ENCODE measurements at places on chromosomes 16 and 17.

DNA sequence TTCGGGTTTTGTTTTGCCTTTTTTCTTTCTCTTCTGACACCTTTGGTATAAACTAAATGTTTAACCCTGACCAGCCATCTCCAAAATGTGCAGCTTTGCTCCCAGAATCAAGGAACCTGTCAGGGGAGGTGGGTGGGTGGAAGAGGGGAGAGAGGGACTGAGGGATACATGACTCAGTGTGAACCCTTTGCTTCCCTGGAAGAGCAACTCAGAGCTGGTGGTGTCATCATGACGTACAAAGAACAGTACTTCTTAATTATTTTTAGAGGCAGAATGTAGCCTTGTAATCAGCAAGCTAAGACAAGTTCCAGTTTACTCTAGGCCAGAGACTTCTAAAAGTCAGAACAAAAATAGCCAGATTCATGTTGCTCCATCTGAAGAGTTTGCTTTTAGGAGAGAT, 119.6 kb upstream of the HAS3 start:
- DNase-seq, result no peak

- peak; percentile 43 for DNase-seq
Measured at GRCh38 chr17:10844621-10845387, 6.9 kb upstream of the PIRT start.

- no peak for DNase-seq
Measured at GRCh38 chr17:44900894-44901293, 1.6 kb upstream of the EFTUD2 start.

DNA sequence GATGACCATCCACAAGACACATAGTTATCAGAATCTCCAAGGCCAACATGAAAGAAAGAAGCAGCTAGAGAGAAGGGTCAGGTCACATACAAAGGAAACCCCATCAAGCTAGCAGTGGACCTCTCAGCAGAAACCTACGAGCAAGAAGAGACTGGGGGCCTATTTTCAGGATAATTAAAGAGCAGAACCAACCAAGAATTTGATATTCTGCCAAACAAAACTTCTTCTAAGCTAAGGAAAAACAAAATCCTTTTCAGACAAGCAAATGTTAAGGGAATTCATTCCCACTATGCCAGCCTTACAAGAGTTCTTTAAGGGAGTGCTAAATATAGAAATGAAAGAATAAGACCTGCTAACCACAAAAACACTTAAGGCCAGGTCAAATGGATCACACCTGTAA, 47.8 kb downstream of the ITFG1 start:
- no peak for DNase-seq

- DNase-seq, result no peak
Measured at GRCh38 chr17:80960797-80961452, 30.7 kb upstream of the CHMP6 start.

DNA sequence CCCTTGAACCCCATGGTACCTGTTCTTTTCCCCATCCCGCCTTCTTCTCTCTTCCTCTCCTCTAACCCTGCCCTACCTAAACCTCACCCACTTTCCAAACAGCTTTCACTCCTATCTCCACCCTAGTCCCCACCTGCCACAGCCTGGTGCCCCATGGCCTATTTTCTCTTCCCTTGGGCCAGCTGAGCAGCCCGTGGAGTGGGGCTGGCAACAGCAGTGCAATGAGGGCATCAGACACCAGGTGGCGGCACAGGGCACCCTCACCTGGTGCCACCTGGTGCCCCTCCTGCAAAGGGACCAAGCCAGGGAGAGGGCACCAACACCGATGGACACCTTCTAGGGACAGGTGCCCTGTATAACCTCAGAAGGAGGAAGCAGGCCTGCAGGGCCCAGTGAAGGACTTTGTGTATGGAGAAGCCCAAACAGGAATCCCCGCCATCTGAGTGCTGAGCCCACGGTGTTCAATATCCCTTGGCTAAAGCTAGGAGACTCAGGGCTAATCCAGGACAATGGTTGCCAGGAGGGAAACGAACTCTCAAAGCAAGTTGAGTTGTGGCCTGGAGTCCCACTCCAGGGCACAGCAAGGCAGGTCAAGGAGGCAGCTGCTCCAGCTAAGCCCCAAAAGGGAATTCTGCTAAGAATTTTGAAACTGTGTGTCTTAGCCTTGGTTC, 4.0 kb upstream of the ABCC3 start:
- DNase-seq, result peak; percentile 21

DNA sequence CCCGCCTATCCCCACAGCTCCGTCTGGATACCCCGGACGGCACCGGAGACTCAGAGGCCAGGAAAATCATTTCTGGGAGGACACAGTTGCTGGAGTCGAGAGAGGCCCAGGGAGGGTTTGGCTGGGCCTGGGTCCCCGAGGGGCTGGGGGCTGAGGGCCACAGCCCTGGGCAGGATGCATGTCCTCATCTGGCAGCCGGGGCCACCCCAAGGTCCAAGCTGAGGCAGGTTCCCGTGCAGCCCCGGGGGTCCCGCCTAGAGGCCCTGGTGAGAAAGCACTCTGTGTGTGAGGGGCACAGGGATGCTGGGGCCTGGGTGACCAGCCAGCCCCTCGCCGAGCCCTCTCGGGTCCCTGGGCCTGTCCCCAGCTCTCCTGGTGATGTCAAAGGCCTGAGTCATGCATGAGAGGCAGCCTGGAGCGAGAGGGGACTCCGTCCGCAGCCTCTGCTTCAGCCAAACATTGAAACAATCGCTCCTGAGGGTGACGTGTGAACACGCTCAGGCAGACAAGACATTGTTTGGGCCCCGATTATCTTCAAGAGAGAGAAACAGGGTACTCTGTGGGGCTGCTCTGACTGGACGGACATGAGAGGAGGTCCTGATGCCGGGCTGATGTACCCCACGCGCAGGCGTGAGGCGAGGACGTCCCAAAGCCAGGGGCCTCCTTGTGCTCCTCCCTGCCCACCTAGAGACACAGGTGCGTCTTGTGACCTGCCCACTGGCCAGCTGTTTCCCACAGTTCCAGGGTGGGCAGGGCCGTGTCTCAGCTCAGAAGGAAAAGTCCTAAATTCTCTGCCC, 25.8 kb upstream of the C1QTNF8 start:
- DNase-seq, result no peak

GRCh38 chr16:73891129-73891542, 405.5 kb upstream of the PSMD7 start:
- no peak for DNase-seq

- DNase-seq, result no peak
Measured at GRCh38 chr17:17929655-17930380, 42.4 kb downstream of the TOM1L2 start.

GRCh38 chr17:15742051-15742795, 10.1 kb downstream of the TBC1D26 start:
- DNase-seq, result no peak

GRCh38 chr16:54216268-54216667, 70.3 kb downstream of the IRX3 start:
- DNase-seq, result no peak

DNA sequence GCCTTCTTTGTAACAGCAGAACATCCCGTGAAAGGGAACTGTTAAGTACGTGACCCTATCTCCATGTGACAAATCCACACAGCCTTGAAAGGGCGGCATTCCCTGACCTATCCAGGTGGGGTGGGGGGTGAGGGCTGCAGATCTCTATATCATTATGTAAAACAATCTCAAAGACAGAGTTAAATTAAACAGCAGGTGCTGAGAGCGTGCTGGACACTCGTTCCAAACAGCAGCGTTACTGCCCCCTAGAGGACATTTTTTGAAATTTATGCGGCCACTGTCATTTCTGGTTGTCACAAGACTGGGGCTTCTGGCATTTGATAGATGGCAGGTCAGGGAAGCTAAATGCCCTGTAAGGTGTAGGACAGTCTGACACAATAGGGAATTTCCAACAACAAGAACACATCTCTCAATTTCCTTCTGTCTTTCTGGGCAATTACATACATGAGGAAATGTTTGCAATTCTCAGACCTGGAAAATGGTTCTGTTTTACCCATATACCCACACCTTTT, 6.7 kb upstream of the SLC25A39 start:
- DNase-seq, result peak; percentile 45

DNA sequence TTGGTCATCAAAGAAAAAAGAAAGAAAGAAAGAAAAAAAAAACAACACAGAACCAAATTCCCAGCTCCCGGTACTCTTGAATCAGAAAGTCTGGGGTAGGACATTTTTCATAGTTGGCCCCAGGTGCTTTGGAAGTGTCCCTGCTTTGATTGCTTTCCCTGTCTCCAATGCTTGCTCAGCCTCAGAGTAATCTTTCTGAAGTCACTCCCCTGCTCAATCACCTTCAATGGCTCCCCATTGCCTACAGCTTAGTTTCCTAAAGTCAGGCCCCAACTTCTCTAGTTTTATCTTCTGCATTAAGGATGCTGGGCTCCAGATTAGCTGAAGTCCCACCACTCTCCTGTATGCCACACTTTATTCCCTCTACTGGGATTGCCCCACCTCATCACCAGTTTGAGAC, 17.1 kb downstream of the CNGB1 start:
- DNase-seq, result no peak

GRCh38 chr16:1820096-1820945, 6.3 kb downstream of the HAGH start:
- DNase-seq, result no peak

Data from stimulated activated CD8-positive, alpha-beta memory T cell treated with anti-CD3 and anti-CD28 coated beads, Interleukin-12 subunit alpha, Interleukin-12 subunit beta, amount 100 ng/mL, for 1 hour (primary cell).